ENCODE measurements at places on chromosomes 1 and 21.

GRCh38 chr1:243526180-243526579, 270.3 kb downstream of the SDCCAG8 start:
- DNase-seq, result no peak

DNA sequence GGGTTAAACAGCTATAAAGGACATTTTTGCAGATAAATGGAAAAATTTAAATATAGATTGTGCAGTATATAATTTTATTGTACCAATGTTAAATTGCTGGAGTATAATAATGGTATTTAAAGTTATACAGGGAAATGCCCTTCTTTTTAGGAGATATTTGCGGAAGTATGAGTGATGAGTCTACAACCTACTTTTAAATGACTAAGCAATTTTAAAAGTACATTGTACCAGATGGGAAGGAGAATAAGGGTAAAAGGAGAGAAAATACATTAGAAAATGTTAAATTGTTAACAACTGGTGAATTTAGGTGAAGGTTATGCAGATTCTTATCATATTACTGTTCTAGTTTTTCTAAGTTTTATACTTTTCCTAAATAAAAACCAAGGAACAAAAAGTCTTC, 91.8 kb downstream of the ZZZ3 start:
- DNase-seq, result no peak

- DNase-seq, result no peak
Observed at GRCh38 chr1:160748181-160748877, 9.3 kb downstream of the SLAMF7 start.

DNA sequence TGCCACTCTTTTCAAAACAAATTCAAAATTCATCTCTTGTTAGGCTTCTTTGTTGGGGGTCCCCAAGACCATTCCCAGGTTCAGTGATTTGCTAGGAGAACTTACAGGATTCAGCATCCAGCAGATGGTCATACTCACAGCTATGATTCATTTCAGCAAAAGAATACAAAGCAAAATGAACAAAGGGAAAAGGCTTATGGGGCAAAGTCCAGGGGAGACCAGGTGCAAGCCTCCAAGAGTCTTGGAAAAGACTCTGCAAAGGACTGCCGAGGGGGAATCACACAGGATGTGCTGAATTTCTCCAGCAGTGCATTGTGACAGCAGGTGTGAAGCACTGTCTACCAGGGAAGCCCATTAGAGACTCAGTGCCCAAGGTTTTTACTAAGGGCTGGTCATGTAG, 7.3 kb downstream of the TRAF5 start:
- DNase-seq, result no peak

GRCh38 chr1:53111073-53111556, 31.3 kb downstream of the SLC1A7 start:
- no peak for DNase-seq

DNA sequence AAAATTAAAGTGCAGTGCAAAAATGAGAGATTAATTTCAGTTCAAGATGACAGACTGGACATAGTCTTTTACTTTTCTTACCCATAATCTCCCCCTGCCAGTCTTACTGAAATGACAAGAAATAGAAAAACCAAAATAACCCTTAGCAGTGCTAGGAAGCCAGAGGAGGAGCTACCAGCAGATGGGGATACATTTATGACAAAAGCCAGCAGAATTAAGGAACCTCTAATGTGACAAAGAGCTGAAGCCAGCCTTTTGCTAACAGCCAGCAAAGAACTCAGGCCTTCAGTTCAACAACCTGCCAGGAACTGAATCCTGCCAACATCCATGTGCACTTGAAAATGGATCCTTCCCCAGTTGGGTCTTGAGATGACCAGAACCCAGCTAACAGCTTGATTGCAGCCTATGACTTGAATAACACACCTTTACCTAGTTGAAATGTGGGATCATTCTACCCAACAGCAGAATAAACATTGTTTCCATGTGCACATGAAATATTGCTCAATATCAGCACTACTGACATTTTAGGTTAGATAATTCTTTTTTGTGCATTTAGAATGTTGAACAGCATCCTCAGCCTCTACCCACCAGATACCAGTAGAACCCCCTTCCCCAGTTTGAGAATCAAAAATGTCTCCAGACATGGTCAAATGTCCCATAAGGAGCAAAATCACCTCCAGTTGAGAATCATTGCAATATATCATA, 7.9 kb upstream of the TRAF5 start:
- no peak for DNase-seq

DNA sequence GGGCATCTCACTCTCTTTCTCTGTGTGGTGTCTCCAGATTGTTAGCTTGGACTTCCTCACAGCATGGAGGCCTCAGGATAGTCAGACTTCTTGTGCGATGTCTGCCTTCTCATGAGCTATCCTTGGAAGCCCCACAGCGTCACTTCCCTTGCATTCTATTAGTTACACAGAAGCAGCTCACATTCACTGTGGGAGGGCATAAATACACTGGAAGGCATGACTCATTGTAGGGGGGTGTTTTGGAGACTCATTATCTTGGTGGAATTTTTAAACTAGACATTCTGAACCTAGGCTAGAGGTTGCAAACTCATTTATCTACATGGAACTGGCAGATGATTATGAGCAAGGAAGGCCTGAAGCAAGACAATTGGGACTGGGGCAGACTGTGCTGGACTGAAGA, 21.4 kb upstream of the FASLG start:
- no peak for DNase-seq

DNA sequence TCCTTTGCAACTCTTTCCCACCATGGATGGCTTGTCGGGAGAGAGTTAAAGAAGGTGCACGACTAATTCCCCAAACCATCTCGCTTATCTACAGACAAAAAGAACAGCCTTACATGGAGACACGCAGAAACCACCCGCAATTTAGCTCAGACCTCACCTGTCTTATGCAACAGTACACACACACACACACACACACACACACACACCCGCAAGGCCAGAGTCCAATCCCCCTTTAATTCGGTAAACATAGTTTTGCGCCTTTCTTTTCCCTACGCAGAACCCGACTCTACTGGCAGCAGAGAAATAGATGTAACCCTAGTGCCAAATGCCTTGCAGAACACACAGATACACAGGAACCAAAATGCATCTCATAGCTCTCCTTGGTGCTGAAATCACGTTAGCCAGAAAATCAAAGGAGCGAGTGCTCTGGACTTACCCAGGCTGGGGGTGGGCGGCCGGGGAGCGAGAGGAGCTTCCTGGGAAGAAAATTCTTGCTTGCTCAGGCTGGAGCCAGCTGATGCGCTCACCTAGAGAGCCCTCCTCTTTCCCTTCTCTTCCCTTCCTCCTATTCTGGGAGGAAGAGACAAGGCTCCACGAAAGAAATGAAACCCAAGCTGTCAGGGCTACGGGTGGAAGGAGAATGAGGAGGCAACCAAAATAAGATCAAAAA, 470 bp downstream of the TNR start:
- no peak for DNase-seq

DNA sequence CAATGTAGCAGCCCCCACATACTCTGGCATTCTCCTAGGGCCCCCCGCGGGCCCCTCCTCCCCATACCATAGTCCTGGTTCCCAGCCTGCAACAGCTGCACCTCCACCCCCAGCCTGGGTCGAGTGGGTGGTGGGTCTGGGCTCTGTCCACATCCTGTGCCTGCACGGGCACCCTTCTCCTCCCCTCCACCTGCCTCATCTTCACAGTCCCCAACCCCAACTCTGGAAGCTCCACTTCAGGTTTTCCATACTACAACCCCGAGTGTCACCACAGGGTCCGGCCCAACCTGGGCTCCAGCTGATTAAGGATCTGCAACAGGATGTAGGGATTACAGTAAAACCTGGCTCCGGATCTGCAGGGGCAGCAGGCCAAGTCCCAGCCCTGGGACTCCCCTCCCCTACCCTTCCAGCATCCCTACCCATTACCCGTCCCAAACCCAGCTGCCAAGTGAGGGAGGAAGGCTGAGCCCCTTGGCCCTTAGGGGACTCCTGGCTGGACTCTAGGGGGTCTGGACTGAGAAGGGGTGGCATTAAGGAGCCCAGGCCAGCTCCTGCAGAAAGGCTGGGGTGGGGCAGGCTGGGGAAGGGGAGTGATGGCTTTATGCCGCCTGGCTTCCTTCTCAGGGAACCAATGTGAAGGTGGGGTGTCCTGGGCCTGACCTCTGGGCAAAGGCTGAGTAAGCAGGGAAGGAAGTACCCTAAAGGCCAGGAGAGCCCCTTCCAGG, 116.8 kb downstream of the CASZ1 start:
- no peak for DNase-seq

DNA sequence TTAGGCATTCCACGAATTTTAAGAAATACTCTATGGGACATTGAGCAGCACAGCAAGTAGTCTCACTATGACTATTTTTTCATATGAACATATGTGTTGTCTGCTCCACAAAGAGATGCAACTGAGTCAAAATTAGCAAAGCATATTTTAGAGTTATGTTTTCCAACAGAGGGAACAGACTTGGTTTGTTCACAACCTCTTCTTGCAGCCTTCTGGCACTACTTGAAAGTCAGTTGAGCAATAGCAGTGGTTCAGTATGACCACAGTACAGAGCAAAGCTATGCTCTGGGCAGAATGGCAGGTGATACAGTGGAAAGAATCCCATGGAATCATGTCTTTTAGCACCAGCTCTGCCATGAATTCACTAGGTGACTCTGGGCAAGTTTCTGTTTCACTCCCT, 5.2 kb downstream of the CCN1 start:
- DNase-seq, result no peak

All from activated CD4-positive, alpha-beta T cell treated with anti-CD3 and anti-CD28 coated beads, Interleukin-2, Interleukin-4, amounts not matched to agents 100 ng/mL and 50 ng/mL, durations not matched to agents 16 hours and 8 hours (primary cell).